Stimulated activated CD4-positive, alpha-beta T cell treated with anti-CD3 and anti-CD28 coated beads, Interleukin-4, amount 100 ng/mL, for 24 hours (primary cell): ENCODE measurements at places on chromosomes 11 and 22.

DNA sequence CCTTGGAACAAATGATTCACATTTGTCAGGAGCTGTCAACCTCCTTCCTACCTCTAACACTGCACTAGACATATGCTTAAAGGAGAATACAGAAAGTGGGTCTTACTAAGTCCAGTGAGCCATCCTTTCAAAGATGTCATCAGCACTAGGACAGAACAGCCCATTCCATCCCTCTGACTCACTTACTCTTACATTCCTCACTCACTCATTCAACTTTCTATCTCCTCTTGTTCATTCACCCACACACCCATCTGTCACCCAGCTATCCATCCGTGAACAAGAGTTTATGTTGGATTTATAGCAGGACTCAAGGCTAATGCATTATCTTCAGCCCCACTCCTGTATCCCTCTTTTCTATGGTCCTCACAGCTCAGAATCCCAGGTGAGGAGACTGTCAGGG, 9.1 kb downstream of the INSC start:
- DNase-seq = no peak

DNA sequence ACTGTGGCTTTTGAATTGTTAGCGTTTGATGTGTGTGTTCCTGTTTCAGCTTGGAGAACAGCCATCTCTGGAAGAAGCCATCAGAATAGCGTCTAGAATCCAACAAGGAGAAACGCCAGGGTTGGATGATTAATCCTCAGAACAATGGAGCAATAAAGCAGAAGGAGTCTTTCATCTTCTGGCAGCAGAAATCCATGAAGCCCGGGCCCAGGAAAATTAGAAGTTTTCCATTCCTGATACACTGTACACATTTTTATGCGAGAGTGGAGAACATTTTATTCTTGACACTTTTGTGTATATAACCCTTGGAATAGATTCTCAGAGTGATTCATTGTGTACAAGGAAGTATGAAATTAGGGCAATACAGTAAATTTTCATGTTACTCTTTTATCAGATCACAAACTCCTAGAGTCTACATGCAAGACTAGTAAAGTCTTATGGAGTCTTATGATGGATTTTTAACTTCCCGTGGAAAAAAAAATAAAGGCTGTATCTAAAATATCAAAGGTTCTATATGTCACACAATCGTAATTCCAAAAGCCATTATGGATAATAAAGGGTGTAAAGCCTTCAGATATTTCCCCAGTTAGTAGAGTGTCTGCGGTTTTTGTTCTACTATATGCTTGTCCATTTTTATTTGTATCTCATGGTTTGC, 45.9 kb upstream of the WEE1 start:
- DNase-seq = no peak

GRCh38 chr22:32211011-32211410, 6.1 kb upstream of the RFPL2 start:
- DNase-seq = no peak

DNA sequence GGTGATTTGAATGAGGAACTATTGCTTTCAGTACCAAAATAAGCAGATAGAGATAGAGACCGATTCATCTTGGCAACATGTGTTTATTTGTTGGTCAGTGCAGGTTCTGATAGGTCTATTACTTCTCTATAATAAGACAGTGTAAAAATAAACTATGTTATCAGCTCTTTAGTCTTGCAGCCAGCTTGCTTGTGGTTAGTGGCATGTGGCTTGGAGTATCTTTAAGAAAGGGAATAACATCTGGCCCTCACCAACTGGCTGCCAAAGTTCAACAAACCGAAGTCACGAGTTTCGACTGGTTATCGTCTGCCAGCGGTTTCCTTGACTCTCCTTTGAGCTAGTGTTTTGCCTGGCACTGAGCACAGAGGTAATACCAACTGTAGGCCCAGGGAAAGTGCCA, 71.8 kb downstream of the CTTN start:
- DNase-seq = no peak

DNA sequence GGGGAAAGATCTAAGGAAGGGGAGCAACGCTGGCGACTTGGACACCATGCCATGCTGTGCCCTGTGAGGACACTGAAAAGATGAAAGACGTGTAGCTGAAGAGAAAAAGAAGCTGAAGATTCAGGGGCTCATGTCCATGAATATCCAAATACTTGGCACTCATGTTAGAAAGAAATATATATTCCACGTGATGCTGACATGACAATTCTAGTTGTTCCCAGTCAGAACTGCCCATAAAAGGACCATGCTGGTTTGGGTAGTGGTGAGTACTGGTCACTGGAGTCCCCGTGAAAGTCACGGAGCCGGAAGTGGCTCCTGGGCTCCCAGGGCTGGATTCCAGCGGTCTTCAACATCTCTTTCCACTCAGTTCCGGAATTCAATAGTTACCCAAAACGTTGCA, 9.9 kb downstream of the MS4A15 start:
- DNase-seq = no peak

- no peak for DNase-seq
Measured at GRCh38 chr11:26063915-26064314, 268.0 kb upstream of the ANO3 start.
